ENCODE measurements at places on chromosomes 16 and 17. TPM values are rescaled to one million over a fixed set of nuclear protein-coding genes. Genes with fewer than 3 reads are reported as not detected.

The OR3A3 gene
- not detected for total RNA-seq

The RAC3 gene
- 6.3 TPM for total RNA-seq

The TMEM97 gene
- 53.0 TPM for total RNA-seq

DNA sequence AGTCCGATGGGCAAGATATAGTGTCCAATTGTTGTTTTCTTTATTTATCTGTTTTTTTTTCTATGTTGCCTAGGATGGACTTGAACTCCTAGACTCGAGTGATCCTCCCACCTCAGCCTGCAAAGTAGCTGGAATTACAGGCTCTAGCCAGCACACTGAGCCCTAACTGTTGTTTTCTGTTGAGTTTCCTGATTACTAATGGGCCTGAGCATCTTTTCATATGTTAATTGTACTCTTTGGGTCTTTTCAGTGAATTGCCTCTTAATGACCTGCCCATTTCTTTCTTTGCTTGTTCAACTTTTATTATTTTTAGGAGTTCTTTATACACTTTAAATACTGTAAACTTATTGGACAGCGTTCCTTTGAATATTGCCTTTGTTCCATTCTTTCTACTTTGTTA, 213.0 kb downstream of the HS3ST3B1 start:
- no peak for DNase-seq

DNA sequence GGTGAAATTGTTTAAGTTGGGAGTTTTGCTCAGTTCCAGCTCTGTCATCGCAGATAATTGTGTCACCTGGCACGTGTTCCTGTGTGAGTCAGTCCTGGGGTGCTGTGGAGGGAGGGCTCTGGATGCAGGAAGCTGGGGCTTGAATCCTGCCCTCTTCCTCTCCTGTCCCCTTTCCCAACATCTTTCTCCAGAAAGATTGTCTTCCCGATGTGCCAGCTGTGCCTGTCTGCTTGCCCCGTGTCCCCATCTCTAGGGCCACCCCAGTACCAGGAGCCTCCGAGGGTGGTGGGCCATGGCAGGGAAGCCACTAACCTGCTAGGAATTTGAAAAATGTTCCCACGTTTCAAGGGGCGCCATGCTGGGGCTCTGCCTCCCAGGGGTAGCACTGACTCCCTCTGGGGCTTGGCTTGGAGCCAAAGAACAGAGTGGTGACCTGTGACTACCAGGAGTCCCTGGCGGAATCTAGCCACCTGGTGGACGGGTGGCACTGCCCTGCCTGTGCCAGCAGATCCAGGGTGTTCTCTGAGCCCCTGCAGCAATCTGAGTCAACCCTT, 198.1 kb downstream of the ENGASE start:
- no peak for DNase-seq

DNA sequence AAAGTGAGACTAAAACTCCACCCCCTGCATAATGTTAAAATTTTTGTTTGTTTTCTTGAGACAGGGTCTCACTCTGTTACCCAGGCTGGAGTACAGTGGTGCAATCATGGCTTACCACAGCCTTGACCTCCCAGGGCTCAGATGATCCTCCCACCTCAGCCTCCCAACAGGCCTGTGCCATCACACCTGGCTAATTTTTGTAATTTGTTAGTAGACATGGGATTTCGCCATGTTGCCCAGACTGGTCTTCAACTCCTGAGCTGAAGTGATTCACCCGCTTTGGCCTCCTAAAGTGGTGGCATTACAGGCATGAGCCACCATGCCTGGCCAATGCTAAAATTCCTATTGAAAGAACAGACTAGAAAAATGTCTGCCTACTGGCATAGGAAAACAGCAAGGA, 103.8 kb downstream of the TRIM37 start:
- DNase-seq: no peak

DNA sequence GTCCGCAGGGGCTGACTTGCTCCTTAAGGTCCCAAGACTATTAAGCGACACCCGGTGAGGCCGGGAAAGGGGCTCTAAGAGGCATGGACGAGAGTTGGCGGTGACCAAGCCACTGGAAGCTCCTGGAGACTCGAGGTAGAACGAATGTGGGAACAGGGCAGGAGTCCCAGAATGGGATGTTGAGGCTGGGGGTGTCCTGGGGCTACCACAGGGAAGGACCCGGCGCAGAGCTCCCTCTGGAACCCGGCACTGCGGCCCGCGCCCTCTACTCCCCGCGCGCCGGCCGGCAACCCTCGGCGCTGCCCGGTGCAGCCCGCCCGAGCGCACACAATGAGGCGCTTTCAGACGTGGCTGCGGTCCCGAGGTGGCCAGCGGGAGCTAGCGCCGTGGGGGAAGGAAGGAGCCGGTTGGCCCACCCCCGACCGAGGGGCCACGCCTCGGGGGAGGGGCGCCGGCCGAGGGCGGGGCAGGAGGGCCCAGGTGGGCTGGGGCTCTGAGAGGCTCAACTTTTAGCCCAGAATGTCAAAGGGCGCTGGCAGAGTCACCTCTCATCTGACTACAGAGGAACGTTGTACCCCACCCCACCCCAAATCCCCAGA, at the start of gene CHST6:
TSS of gene CHST6 (minus strand) at position 366 of the 599 bp plus-strand sequence. CDS start 15,613 bp downstream, outside the sequence.
- no peak for DNase-seq
